ENCODE measurements at places on chromosomes 1 and 21.

- DNase-seq: no peak
Measured at GRCh38 chr1:20555025-20555757, 2.8 kb downstream of the FAM43B start.

DNA sequence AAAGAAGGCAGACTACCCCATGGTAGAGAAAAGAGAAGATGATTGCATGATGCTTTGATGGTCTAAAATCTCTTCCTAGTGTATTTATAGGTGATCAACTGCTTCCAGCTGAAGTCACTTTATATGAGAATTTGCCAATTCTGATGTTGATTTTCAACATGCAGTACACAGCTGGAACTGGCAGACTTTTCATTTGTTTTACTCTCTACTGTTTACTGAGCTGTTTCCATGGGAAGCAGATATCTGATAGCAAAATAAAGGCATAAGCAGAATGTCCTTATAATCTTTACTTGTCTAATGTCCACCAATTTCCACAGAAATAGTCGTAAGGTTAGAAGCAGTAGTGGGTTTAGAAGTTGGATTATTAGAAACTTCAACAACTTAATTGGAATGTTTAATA lies 74.9 kb downstream of the SYDE2 start:
- no peak for DNase-seq

DNA sequence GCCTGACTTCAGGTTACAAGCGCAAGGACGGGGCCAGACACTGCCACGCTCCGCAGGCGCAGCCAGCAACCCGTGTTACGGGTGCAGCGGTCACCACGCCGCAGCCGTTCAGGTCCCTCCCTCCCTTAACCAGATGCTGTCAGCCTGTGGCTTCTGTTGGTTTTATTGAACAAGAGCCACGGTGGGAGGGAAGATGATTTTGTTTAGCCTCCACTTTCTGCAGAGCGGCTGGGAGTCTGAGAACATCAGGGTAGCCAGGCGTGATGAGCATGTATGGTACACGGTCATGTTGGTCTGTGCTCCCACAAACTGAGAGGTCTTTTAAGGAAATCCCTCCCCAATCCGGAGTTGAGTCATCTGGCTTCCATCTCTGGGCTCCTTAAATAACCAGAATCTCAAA lies 18.5 kb upstream of the ADARB1 start:
- DNase-seq: no peak

DNA sequence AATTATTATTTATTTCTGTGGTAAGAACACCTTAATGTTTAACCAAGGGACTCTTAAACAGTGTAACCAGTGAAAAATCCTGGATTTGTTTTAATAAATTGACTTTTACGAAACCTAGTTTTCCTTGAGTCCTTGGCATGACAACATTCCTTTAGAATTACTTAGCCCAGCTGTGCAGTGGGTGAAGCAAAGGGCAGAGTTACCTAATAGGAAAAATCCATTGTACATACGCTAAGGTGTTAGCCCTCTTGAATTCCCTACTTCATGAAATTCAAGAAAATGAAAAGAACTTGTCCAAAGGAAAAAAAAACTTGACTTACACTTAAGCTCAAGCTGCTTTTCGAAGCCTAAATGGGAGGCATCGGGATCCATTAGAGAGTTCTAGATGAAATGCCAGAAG lies 852.0 kb upstream of the ADAMTS5 start:
- no peak for DNase-seq

GRCh38 chr1:178220094-178220493 lies 126.2 kb downstream of the RASAL2 start:
- no peak for DNase-seq

- peak; percentile 11 for DNase-seq
Measured at GRCh38 chr1:152109231-152109997, 5.8 kb downstream of the TCHH start.

GRCh38 chr1:116205941-116206679 lies 94.9 kb downstream of the MAB21L3 start:
- DNase-seq: no peak

DNA sequence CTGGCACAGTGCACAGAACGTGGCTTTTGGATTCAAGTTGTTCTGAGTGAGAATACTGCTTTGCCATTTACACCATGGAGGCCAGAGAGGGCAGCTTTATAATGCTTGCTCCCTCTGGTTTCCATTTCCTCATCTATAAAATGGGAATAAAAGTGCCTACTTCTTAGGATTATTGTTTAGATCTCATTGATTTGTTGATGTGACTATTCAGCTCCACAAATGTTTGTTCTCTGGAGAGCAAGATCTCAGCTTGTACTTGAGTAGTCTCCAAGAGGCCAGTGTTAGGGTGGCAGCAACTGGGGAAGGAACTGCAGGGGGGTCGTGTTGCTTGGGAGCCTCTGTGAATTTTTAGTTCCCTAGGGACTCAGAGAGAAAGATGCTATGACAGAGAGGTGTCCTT lies 55.2 kb downstream of the YARS1 start:
- DNase-seq: no peak

DNA sequence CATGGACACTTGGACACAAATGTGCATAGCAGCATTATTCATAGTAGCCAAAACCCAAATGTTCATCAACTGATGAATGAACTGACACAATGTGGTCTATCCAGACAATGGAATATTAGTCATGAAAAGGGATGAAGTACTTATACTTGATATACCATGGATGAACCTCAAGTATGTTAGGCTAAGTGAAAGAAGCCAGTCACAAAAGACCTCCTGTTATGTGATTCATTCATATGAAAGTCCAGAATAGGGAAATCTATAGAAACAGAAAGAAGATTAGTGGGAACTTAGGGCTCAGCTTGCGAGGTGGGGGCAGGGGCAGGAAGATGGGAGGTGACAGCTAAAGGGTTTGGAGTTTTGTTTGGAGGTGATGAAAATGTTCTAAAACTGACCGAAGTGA lies 7.4 kb downstream of the KCNE1 start:
- no peak for DNase-seq

DNA sequence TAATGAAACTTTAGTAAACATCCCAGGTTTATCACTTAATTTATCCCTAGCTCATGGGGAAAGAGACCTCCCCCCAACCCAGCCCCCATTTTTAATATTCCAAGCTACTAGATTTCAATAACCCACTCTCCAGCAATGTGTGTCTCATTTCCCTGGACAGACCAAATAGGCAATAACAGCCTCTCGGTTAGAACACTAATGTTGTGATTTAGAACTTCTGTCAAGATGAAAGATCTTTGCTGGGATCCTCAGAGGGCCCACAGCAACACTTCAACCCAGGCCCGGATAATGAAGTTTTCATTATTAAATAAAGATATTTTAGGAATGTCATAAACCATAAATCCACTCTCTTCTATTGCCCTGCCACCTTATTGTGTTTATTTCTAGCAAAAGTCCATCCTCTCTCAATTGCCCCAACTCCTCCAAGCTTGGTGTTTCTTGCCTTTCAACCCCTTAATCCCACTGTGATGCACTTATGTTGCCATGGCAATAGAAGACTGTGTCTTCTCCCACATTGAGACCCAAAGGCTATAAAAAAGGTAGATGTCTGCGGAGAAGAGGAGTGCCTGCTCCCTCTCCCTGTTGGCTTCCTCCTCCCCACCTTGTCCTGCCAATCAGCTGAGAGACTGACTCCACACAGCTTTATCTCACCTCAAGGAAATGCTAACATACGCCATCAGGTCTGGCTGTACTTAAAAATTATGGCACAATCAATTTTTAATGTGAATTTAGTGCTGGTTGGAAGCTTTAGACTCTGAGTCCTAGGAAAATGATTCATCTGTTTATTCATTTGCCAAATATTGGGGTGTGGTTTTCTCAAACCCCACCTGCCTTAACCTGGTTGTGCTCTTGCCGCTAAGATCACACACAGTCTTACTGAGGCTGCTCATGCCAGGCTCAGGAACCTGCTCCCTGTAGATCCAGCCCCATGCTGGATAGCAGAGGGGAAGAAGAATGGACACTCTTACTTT lies 258.3 kb upstream of the CAMK1G start:
- no peak for DNase-seq

- no peak for DNase-seq
Measured at GRCh38 chr1:178004926-178005391, 35.1 kb upstream of the SEC16B start.

- DNase-seq: no peak
Measured at GRCh38 chr1:243483071-243483771, 227.4 kb downstream of the SDCCAG8 start.

GRCh38 chr1:152167835-152168534 lies 9.0 kb upstream of the RPTN start:
- no peak for DNase-seq

DNA sequence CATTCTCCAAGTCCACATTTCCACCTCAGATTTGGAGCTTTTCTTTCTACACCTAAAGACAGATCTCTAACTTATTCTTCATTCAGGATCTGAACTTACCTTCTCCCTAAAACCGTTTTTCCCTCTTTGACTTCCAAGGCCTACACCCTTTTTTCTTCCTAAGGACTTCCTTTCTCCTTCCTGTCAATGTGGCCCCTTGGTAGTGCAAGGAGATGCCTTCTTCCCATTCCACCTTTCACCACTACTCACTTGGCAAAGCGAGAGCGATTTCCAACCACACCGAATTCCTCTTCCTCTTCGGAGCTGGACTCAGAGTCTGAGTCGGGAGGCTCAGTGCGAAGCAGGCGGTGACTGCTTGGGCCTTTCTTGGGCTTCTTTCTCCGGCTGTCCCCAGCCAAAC lies 1.3 kb downstream of the EFCAB14 start:
- peak; percentile 14 for DNase-seq

DNA sequence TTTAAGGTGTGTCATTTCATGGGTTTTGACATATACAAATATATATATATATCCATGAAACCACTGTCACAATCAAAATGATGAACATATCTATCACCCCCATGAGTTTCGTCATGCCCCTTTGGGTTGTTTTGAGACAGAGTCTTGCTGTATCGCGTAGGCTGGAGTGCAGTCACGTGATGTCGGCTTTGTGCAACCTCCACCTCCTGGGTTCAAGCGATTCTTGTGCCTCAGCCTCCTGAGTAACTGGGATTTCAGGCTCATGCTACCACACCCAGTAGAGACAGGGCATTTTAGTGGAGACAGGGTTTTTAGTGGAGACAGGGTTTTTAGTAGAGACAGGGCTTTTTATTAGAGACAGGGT lies 8.0 kb downstream of the HJV start:
- DNase-seq: no peak
